ENCODE measurements at places on chromosomes 1 and 21. TPM values are rescaled to one million over a fixed set of nuclear protein-coding genes. Genes with fewer than 3 reads are reported as not detected.

Gene S100A7A
- not detected for total RNA-seq

Gene KCNH1
- total RNA-seq = 3.9 TPM

Gene SLAMF1
- total RNA-seq = 0.39 TPM

Gene CRNN
- not detected for total RNA-seq

Gene PCP4L1
- not detected for total RNA-seq

Gene IL12RB2
- total RNA-seq = 1.8 TPM

Gene MR1
- 10.8 TPM for total RNA-seq

Gene CTH
- 9.0 TPM for total RNA-seq

Gene GBP2
- 46.7 TPM for total RNA-seq

Gene TIE1
- total RNA-seq = 72.5 TPM

Gene SLAMF7
- total RNA-seq = 0.63 TPM

DNA sequence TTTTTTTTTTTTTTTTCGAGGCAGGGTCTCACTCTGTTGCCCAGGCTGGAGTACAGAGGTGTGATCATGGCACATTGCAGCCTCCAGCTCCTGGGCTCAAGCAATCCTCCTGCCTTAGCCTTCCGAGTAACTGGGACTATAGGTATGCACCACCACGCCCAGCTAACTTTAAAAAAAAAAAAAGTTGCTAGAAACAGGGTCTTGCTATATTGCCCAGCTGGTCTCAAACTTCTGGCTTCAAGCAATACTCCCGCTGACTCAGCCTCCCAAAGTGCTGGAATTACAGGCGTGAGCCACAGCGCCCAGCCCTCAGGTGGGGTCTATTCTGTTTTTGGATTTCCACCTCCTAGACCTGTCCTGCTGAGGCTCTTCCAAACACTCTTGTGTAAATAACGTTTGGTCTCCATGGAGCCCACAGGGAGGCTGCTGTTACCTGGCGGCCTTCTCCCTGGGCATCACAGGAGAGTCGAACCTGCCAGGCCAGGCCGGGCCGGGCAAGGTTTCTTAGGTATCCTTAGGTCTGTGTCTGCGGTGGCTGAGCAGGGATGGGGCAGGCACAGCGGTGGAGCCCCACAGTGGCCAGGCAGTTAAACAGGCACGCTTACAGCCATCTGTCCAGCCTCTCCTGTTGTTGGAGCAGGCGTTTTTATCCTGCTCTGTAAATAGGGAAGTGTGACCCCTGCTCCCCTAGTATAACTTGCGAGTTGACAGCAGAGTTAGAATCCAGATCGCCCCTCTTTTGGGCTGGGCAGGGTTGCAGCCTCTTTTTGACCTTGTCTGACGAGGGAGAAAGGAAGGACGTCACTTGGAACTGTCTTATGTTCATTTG, 18.8 kb downstream of the PLEKHM2 start:
- H3K36me3 ChIP-seq = no peaks in the 10 kb centered on the region
- peak overlapping the region; percentile 9 for H3K4me3 ChIP-seq
- H3K4me1 ChIP-seq = no peaks in the 10 kb centered on the region
- DNase-seq = peak; percentile 31
- no peaks in the 10 kb centered on the region for H3K27me3 ChIP-seq

- H3K4me3 ChIP-seq = no peak overlapping the region
- H3K36me3 ChIP-seq = no peaks in the 10 kb centered on the region
- H3K27ac ChIP-seq = peak overlapping the region; percentile 52
- DNase-seq = peak; percentile 70
These were observed 2.8 kb downstream of the RGS16 start for GRCh38 chr1:182601416-182601786.

- no peaks in the 10 kb centered on the region for H3K36me3 ChIP-seq
- no peak overlapping the region for H3K27ac ChIP-seq
- H3K4me1 ChIP-seq = peaks cover under 1% of the 10 kb centered on the region
- no peaks in the 10 kb centered on the region for H3K27me3 ChIP-seq
- DNase-seq = no peak
These were observed 70.0 kb downstream of the PLD5 start for GRCh38 chr1:242454262-242455051.

DNA sequence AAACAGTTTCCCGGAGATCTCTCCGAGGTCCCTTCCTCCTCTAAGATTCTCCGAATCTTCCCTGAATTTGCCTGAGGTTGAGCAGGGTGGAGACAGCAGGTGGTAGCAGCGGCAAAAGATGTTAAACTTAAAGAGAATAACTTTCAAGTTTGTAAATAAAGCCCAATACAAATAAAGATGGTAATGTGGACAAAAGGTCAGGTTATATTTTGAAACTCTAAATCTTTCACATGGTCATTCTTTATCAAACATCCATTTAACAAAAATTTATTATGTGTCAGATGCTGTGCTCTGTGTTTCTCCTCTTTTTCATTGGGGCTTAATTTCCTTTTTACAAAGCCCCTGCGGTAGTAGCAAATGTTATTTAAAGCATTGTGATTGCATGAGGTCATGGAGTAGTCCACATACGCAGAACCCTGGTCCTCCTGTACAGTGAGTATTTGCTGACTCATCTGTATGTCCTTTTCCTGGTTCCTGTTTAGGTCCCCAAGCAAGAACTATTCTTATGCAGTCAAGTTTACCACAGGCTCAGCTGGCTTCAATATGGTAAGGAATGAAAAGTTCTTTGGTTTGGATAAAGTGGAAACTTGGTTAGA, 119.2 kb downstream of the ITSN1 start:
- H3K4me3 ChIP-seq = no peak overlapping the region
- H3K27me3 ChIP-seq = no peaks in the 10 kb centered on the region
- no peaks in the 10 kb centered on the region for H3K36me3 ChIP-seq
- DNase-seq = peak; percentile 20
- no peak overlapping the region for H3K27ac ChIP-seq

DNA sequence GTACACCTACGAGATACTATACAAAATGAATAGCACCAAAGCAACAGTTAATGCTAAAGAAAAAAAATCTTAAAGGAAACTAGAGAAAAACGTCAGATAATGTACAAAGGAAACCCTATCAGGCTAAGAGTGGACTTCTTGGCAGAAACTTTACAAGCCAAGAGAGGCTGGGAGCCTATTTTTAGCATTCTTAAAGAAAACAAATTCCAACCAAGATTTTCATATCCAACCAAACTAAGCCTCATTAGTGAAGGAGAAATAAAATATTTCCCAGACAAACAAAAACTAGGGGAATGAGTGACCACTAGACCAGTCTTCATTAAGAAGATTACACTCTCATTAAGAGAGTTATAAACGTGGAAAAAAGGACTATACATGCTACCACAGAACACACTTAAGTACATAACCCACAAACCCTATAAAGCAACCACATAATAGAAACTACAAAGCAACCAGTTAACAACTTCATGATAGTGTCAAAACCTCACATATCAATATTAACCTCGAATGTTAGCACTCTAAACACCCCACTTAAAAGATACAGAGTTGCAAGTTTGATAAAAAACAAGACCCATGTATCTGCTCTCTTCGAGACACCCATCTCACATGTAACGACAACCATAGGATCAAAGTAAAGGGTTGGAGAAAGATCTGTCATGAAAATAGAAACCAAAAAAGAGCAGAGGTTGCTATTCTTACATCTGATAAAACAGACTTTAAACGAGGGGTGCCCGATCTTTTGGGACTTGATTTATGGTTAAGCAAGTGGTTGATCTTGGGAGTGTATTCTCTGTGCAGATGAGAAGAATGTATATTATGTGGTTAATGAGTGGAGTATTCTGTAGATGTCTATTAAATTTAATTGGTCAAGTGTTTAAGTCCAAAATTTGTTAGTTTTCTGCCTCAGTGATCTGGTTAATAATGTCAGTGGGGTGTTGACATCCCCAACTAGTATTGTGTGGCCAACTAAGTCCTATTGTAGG, 1301.4 kb downstream of the PLA2G4A start:
- no peaks in the 10 kb centered on the region for H3K27me3 ChIP-seq
- no peak overlapping the region for H3K27ac ChIP-seq
- no peak overlapping the region for H3K4me3 ChIP-seq
- no peaks in the 10 kb centered on the region for H3K4me1 ChIP-seq
- no peaks in the 10 kb centered on the region for H3K36me3 ChIP-seq

GRCh38 chr21:28943631-28944030, 49.0 kb downstream of the LTN1 start:
- H3K4me1 ChIP-seq = no peaks in the 10 kb centered on the region
- H3K27me3 ChIP-seq = no peaks in the 10 kb centered on the region
- no peaks in the 10 kb centered on the region for H3K36me3 ChIP-seq

GRCh38 chr1:109433322-109433721, 7.1 kb upstream of the PSMA5 start:
- DNase-seq = no peak
- H3K27me3 ChIP-seq = no peaks in the 10 kb centered on the region
- no peak overlapping the region for H3K27ac ChIP-seq
- peaks cover 6% of the 10 kb centered on the region for H3K4me1 ChIP-seq
- H3K4me3 ChIP-seq = no peak overlapping the region
- no peaks in the 10 kb centered on the region for H3K36me3 ChIP-seq

DNA sequence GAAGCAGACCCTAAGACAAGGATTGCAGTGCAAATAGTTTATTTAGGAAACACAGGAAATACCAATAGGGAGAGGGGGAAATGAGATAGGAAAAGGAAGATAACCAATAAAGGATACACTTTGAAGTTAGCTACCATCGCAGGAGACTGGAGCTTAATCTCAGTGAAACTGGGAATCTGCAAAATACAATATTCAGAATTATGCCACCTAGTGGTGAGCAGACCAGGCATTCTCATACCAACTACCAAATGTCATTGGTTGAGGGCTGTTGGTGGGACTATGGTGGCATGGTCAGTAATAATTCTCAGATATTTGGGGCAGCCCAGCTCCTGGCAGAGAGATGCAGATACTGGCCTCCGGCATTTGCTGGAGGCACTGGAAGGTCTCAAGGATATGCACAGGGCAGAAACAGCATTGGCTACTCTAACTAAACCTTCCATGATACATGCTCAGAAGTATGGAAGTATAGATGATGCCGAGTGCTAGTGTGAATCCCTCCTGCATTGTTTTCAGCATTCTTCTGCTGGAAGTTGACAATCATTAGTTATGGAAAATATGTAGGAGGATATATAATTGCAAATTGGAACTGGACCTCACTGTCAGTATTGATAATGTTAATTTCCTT, 11.8 kb upstream of the ZFP69B start:
- peak; percentile 27 for DNase-seq
- no peak overlapping the region for H3K27ac ChIP-seq
- H3K4me3 ChIP-seq = no peak overlapping the region
- H3K36me3 ChIP-seq = no peaks in the 10 kb centered on the region
- H3K4me1 ChIP-seq = no peaks in the 10 kb centered on the region

- H3K27ac ChIP-seq = no peak overlapping the region
- peaks cover 15% of the 10 kb centered on the region for H3K4me1 ChIP-seq
- H3K36me3 ChIP-seq = no peaks in the 10 kb centered on the region
- H3K4me3 ChIP-seq = no peak overlapping the region
- no peaks in the 10 kb centered on the region for H3K27me3 ChIP-seq
These were observed 1.9 kb downstream of the TTF2 start for GRCh38 chr1:117061986-117062415.

DNA sequence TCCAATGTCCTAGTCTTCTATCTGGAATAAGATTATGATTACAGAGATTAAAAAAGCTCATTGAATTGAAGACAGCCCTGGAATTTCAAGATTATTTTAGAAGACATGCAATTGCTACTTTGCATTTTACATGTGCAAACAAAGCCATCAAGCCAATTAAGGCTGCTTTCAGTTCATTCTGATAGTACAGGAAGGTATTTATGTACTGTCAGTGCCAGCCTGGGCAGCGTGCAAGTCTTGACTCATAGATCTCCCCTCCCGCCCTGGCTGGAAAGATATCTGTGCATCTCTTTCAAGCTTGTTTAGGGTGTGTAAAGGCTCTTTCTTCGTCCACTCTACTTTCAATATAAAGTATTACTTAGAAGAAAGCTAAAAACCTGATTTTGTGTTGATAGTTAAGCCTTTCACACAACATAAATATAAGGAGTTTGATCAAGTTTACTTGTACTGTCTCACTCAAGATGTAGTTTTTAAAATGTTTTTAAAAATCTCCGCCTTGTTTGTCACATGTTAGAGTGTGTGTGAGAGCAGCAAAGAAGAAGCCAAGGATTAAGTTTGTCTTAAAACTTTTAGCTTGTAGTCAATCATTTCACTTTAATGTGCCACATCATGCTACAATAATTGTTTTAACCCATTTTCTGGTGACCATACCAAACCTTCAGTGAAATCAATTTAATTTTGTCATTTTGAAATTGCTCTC, 13.6 kb upstream of the LYPLAL1 start:
- no peak for DNase-seq
- H3K27me3 ChIP-seq = no peaks in the 10 kb centered on the region
- no peak overlapping the region for H3K27ac ChIP-seq

DNA sequence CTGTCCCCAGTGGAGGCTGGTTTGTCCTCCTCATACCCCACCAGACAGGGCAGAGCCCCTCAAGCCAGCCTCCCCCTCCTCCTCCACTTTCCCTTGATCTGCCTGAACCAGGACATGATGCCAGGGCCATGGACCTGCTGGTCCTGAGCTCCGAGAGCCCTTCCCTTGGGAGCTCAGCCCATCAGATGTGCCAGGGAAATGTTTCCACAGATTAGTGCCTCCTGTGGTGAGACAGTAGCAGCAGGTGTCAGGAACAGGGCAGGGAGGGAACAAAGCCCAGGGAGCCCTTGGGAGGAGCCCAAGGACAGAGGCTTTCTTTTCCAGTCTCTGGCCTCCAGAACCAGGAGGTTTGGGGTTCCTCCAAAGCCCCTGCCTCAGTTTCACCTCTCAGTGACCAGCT, 14.6 kb upstream of the SLC41A1 start:
- H3K36me3 ChIP-seq = no peaks in the 10 kb centered on the region
- peaks cover 14% of the 10 kb centered on the region for H3K4me1 ChIP-seq
- no peak overlapping the region for H3K4me3 ChIP-seq
- no peak for DNase-seq
- no peak overlapping the region for H3K27ac ChIP-seq

- H3K4me1 ChIP-seq = no peaks in the 10 kb centered on the region
- peak overlapping the region; percentile 56 for H3K27ac ChIP-seq
- H3K4me3 ChIP-seq = no peak overlapping the region
- H3K36me3 ChIP-seq = no peaks in the 10 kb centered on the region
- DNase-seq = no peak
- H3K27me3 ChIP-seq = no peaks in the 10 kb centered on the region
These were observed 32.1 kb downstream of the LAMC2 start for GRCh38 chr1:183218027-183218618.

- H3K36me3 ChIP-seq = no peaks in the 10 kb centered on the region
- no peak for DNase-seq
- H3K4me1 ChIP-seq = no peaks in the 10 kb centered on the region
- no peak overlapping the region for H3K27ac ChIP-seq
- no peak overlapping the region for H3K4me3 ChIP-seq
- H3K27me3 ChIP-seq = no peaks in the 10 kb centered on the region
These were observed 140.5 kb upstream of the MAP1LC3C start for GRCh38 chr1:242139442-242139841.

Measured in tibial nerve (tissue), 4 donors.